ENCODE measurements at places on chromosomes 11 and 22.
A peak's percentile ranks its signal among the peaks of the same experiment; 100 is the strongest.

- DNase-seq: no peak
These were observed 189.0 kb upstream of the MPPED2 start for GRCh38 chr11:30775233-30775522.

DNA sequence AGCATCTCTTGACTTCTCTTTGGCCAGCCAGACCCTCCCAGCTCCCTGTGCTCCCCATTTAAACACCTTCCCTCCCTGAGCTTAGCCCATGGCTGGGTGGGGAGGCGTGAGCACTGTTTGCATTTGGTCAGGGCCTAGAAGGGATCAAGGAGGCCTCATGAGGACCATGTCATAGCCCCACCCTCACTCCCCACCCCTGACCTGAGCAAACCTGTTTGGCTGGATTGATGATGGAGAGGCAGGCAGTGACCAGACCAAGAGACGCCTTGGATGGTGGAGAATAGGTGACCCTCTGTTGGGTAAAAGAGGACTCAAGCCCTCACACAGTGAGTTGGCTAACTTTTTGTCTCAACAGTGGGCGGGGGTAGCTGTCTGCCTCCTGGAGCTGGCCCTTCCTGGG, 49.9 kb downstream of the ST3GAL4 start:
- DNase-seq: no peak

DNA sequence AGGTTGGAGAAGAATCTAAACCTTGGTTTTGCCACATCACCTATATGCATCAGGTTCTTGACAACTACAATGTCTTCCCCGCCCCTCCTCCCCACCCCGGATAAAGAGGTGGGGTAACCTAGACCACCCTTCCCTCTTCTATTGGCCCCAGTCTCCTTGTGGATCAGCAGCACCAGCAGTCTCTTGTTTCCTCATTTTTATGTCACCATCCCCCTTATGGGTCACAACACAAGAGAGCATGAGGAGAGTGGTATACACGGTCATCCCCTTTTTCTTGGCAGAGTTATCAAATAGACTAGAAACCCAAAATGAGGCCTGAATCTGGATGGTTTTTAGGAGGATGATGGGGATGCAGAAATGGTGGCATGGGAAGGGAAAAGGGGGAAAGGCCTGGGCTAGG, 1.2 kb downstream of the MS4A4E start:
- DNase-seq: no peak

DNA sequence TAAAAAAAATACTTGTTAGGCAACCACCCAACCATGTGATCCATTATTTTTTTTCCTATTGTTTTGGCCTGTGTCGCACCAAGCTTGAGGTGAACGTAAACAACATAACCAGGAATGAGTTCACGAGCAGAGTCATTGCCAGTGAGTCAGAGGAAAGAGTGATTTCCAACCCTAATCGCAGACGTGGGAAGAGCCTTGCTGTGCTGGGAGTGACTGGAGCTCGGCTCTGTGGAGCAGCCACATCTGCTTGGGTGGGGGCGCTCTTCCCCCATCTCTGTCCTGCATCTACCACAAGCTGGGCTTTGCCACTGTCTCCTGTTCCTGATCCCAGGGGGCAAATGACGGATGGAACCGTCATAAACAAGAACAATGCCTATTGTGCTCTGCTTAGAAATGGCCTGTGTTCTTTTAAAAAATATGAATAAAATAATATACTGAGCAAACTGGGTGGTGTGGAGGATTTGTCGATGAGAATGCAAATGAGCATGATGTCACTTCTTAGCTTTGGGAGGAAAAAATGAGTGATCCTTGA, 210.0 kb downstream of the KIRREL3 start:
- DNase-seq: no peak

GRCh38 chr11:33445761-33446161, 188.6 kb downstream of the HIPK3 start:
- DNase-seq: no peak

GRCh38 chr11:83044958-83045712, 26.6 kb downstream of the RAB30 start:
- DNase-seq: peak; percentile 63

DNA sequence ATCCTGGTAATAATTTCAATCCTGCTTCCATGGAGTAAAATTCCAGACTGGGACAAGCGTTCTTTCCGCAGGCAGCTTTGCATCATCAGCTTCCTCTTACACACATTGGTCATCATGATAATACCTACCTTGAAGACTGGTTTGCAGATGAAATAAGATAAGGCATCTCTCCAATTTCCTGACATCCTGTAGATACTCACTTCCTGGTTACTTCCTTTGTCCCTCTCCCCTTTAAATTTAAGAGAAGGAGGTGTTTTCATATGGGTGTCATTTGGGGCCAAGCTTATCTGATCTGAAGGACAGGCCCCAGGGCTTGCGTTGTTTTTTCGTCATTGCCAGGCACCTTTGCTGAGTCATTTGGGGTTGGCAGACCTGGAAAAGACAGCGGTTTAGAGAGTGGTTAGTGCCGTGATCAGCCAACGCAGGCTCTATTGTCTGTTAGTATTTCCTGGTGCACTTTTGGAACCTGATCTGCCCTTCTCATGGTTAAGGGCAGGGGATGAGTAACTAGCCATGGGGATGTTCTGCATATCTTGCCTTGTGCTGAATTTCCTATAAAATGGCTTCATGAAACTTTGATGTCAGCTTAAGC, 24.1 kb downstream of the GRAMD1B start:
- DNase-seq: peak; percentile 24

DNA sequence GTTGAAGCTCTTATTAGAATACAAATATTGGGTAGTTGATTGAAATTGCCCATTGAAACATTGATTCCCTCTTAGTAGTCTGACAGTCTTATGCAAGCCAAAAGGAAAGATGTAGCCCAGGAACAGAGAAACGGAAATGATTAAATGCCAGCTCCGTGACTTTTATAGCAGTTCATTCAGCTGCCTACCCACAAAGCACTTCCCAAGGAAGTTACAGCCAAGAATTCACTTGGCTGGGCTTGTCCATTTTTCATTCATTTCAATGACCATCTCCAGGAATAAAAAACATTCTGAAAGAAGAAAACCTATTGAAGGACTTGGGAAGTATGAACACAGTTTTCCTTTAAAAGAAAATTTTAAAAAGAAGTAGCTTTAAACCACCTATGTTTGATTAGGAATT, 62.0 kb downstream of the NCAM1 start:
- DNase-seq: no peak

- DNase-seq: no peak
These were observed 78.1 kb upstream of the CCND1 start for GRCh38 chr11:69562816-69563215.

DNA sequence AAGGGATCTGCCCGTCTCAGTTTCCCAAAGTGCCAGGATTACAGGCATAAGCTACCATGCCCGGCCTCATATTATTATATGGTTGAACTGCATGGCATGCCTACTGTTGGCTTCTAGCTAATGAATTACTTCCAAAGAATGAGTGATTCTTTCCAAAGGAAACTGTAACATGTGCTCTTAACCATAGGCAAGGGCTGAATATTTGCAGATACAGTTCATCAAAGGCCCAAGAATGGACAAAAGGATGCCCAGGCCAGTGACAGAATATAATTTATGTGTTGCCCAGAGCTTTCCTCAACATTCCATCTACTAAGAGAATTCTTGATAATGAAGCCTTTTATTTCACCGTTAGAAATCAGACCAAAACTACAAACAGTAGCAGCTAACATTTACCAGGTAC, 27.0 kb upstream of the CCDC89 start:
- no peak for DNase-seq

DNA sequence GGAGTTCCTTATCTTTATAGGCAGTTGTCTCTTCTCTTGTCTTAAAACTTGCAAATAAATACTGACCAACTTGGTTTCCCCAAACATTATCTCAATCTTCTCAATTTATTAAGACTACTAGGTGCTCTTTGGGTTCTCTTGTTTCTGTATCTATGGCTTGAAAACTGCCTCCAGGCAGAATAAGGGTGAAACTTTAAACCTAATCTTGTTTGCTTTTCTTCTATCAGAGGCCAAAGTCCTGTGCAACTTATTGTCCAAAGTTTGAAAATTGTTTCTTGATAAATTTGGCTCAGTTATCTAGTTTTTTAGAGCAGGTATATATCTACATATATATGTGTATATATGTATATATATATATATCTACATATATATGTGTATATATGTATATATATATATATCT, 110.1 kb upstream of the ANO5 start:
- DNase-seq: no peak

- DNase-seq: no peak
These were observed 318.6 kb upstream of the PLET1 start for GRCh38 chr11:112579282-112579681.

- no peak for DNase-seq
These were observed 35.6 kb downstream of the TMEM123 start for GRCh38 chr11:102416976-102417375.

DNA sequence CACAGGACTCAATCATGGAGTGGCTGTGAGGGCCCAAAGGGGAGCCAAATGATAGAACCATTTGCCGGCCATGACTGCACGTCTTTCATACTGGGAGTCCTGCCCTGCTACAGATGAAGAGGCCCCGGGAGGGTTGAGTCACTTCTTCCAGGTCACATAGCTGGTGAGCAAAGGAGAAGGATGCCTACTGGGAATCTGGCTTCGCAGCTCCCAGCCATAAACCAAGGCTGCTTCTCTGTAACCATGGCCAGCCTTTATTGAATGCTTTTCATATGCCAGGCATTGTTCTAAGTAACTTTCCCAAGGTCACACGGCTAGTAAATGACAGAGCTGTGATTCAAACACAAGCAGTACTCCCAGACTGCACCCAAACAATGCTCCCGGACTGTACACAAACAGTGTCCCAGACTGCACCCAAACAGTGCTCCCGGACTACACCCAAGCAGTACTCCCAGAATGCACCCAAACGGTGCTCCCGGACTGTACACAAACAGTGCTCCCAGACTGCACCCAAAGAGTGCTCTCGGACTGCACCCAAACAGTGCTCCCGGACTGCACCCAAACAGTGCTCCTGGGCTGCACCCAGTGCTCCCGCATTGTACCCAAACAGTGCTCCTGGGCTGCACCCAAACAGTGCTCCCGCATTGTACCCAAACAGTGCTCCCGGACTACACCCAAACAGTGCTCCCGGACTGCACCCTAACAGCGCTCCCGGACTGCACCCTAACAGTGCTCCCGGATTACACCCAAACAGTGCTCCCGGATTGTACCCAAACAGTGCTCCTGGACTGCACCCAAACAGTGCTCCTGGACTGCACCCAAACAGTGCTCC, 89.8 kb downstream of the FBXO7 start:
- DNase-seq: no peak

DNA sequence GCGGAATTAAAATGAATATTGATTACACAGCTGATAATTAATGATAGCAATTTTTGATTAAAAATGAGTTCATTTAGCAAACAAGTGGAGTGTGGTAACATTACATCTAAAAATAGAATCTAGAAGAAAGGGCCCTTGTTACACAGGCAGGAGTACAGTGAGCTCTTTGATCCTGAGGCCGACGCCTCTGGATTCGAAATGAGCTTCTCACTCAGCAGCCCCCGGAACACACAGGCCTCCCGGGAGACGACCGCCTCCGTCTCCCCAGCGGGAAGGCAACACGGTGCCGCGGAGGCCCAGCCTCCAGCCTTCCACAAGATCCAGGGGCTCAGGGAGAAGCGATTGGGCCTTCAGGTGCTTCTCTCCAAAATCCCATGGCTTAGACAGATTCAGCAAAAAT, 379.1 kb downstream of the BRD1 start:
- no peak for DNase-seq

DNA sequence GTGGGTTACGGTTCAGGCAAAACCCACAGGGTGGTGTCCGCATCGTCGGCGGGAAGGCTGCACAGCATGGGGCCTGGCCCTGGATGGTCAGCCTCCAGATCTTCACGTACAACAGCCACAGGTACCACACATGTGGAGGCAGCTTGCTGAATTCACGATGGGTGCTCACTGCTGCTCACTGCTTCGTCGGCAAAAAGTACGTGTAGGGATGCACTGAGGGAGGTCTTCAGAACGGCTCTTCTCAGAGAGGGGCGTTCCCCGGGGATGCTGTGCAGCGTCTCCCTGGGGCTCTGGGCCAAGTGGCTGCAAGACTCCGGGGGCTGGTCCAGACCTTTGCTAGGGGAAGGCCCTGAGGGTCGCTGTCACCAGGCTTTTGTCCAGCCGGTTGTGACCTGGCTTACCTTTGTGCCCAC, 1.3 kb downstream of the ACR start:
- no peak for DNase-seq

DNA sequence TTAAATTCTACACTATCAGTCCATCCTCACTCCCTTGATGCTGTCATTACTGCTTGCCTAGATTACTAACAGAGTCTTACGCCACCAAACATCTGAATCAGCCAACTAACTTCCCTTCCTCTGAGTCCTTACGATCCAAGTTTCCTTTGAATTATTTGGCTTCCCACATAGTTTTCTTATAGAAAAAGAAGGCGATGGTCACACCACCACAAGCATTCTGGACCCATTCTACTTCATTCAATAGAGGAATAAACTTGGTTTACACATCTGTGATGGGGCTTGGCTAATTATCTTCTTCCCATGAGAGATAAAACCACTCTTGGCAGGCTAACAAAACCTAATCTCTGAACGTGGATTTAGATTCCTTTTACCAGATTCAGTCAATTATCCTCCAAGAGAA, 35.0 kb downstream of the INTS4 start:
- DNase-seq: no peak

DNA sequence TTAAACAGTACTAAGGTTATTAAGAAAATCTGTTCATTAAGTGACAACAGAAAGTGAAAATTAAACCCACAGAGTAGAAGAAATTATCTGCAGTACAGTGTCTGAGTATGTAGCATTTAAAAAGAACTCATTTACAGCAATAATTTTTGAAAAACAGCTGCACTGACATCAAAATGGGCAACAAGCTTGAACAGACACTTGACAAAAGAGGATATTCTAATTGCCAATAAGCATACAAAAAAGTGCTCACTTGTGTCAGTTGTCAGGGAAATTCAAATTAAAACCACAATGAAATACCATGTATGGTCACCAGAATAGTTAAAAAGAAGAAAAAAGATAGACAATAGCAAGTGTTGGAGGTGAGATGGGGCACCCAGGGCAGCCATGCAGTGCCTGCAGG, 93.3 kb upstream of the LINC01488 start:
- no peak for DNase-seq

- no peak for DNase-seq
These were observed 92.9 kb downstream of the RPS6KA4 start for GRCh38 chr11:64451856-64452255.

Data from NCI-H774 (cell line).